NCI-H1092 treated with DMSO at 0.1 percent for 48 hours (cell line): ENCODE measurements at places on chromosomes 2 and 18.

GRCh38 chr2:174335988-174336500 is 1.3 kb downstream of the SP9 start:
- DNase-seq: no peak

DNA sequence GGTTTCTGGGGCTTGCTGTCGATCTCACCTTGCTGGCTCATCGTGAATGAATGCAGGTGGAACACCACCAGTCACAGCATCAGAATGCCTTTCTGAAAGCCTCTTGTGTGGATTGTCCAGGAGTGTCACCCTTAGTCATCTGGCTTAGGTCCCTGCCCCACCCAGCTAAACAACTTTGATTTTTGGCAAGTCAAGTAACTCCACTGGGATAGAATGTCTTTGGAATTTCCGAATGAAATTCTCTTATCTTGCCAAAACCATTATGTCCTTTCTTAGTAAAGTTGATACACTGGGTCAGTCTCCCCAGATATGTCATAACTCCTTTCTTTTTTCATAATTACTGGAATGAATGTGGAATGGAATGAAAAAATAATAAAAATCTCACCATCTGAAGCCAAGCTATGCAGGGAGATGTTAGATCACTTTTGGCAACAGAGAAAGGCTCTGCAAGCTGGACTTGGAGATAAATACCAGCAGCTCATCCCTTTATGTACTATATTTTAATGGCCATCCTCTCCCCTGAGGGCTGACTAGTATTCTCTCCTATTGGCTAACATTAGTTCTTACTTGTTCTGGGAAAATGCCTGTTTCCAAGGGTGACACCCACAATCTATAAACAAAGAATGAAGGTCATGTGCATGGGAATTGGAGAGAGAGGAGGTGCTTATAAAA is 35.4 kb downstream of the INSIG2 start:
- no peak for DNase-seq

DNA sequence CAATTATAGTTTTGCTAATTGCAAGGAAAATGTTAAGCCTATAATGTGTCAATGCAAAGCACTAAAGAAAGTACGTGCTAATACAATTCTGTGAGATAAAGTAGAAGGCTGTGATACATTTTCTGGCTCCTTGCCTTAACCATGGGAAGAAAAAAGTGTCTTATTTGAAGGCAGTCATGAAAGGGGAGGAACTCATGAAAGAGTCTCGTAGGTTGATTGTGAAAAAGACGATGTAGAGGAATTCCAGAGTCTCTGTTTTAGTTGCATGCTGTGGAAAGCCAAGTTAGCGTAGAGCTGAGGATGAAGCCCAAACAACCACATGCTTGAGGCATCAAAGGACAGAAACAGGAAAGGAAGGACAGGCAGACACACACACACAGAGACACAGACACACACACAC is 214.1 kb downstream of the MEIS1 start:
- DNase-seq: no peak

GRCh38 chr2:221410487-221410886 is 161.6 kb downstream of the EPHA4 start:
- DNase-seq: no peak

DNA sequence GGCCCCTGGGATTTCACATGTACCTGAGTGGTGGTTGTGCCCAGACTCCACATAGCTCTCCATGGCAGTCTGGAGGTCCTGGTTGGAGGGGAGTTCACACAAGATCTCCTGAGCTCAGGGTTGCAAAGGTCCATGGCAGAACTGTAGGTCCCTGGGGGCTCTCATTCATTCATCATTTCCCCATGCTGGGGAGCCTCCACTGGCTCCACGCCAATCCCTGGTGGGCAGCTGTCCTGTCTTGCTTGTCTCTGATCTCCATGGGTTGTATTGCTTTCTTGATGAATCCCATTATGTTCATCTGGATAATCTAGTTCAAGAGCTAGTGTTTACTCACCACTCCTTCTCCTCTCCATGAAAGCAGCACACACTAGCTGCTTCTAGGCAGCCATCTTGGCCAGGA is 42.4 kb downstream of the ZSWIM2 start:
- no peak for DNase-seq
